ENCODE measurements at places on chromosomes 12 and 14.

DNA sequence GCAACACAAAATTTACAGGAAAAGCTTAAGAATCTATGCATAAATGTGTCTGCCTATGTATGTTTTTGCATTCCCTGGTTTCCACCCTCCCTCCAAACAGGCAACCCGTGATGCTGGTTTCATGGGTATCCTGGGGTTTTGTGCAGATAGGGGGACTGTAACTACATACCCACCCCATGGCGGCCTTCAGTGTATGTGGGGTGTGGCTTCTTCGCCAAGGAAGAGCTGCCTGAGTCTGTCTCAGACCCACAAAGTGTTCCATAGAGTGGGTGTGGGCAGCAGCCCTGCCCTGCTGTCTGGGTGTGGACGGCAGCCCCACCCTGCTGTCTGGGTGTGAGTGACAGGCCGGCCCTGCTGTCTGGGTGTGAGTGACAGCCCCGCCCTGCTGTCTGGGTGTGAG is 174.8 kb downstream of the ADGRD1 start:
- no peak for DNase-seq

- peak; percentile 6 for DNase-seq
Measured at GRCh38 chr12:12645485-12645884, 33.8 kb downstream of the CREBL2 start.

DNA sequence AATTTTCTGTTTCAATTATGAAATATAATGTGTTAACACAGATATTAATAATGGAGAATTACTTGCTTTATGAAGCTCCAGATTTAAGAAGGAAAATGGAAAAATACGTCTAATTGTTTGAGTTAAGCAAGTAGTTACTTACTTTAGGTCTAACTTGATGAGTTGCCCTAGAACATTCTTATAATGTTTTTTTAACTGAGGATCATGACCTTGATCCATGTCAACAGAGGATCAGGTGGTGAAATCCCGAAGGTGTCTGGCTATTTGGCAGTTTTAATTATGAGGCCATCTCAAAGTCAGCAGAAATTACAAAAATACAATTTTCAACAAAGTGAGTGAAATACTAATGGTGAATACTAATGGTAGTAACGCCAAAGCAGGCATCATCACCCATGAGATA is 57.0 kb upstream of the REP15 start:
- DNase-seq, result no peak

- DNase-seq, result no peak
Measured at GRCh38 chr12:27198036-27198435, 46.0 kb upstream of the STK38L start.

DNA sequence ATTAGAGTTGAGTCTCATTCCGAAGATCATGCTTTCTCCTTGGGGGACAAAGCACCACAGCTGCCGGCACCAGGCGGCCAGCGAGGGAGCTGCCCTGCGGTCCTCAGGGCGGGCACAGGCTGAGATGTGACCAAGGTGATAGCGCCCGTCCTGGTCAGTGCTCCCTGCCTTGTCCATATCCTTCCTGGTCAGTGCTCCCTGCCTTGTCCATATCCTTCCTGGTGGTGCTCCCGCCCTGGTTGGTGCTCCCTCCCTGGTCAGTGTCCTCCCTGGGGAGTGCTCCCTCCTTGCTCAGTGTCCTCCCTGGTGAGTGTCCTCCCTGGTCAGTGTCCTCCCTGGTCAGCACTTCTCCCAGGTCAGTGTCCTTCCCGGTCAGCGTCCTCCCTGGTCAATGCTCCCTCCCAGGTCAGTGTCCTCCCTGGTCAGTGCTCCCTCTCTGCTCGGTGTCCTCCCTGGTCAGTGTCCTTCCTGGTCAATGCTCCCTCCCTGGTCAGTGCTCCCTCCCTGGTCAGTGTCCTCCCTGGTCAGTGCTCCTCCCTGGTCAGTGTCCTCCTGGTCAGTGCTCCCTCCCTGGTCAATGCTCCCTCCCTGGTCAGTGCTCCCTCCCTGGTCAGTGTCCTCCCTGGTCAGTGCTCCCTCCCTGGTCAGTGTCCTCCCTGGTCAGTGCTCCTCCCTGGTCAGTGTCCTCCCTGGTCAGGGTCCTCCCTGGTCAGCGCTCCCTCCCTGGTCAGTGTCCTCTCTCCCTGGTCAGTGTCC is 92.2 kb downstream of the ADGRD1 start:
- no peak for DNase-seq

DNA sequence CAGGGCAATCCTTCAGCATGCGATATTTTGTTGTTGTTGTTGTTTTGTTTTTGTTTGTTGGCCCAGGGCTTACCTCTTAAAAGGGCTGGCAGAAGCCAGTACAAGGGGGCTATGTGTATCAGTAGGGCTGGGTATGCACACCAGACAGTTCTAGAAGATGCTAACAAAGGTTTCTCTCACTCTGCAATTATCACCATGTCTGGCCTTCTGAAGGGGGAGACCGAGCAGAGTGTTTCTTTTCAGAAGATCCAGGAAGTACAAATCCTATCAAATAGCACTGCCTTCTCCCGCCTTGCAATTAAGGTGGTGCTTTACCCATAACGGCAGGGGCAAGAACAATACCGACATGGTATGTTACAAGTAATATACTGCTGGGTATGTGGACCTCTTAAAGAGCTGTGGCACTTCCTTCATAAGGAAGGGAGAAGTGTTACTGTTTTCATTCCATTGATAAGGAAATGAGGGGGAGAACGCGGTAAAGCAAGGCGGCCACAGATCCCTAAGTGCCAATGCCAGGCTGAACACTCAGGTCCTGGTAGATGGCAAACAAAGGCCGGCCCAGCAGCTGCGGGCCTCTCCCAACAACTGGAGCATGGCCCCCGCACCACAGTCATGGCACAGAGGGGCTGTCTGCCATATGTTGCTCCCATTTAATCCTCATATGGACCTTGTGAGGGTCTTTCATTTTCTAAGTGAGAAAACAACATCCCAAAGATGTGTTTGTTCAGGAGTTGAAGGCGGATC is 19.2 kb upstream of the CACNA2D4 start:
- no peak for DNase-seq

DNA sequence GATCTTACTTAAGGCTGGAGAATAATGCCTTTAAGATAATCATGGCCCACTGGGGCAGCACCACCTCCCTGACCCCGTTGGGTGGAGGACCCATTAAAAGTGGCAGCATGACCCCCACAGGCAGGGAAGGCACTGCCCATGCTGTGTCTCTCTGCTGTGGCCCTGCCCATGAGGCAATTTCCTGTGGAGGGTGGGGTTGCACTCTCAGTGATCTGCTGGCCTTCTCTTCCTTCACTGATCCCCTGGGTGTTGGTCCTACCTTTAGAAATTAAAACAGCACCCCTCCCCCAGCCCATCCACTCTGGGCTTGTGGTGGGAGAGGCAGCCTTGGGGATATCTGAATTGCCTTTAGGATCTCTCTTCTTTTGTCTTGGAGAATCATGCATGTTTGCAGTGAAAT is 17.3 kb downstream of the KLRK1 start:
- DNase-seq, result no peak

DNA sequence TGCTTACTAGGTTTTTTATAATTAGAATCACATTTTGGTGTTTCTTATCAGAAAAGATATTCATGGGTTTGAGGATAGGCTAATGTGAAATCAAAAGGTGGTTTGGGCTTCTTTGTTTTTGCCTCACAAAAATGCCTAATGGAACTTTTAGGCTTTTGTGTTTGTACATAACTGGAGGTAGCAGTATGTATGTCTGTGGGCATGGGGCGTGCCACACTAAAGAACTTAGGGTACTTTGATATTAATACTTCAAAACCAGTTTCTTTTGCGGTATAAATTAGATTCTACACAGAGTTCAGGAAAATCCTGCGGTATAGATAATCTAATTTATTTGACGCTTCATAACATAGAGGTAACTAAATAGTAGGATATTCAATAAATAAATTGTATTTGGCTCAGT is 1.9 kb downstream of the ETV6 start:
- no peak for DNase-seq

- DNase-seq, result no peak
Measured at GRCh38 chr14:64758025-64758521, 53.8 kb downstream of the PLEKHG3 start.

Data from stimulated activated CD4-positive, alpha-beta T cell treated with anti-CD3 and anti-CD28 coated beads, Interleukin-4, amount 100 ng/mL, for 4 hours (primary cell).